Caudate nucleus (tissue), 63 donors: ENCODE measurements at places on chromosomes 4 and X.

GRCh38 chrX:64885850-64886249, 90.4 kb downstream of the ZC4H2 start:
- no peak for DNase-seq

GRCh38 chr4:80036949-80037685, 35.9 kb downstream of the ANTXR2 start:
- no peak for DNase-seq

DNA sequence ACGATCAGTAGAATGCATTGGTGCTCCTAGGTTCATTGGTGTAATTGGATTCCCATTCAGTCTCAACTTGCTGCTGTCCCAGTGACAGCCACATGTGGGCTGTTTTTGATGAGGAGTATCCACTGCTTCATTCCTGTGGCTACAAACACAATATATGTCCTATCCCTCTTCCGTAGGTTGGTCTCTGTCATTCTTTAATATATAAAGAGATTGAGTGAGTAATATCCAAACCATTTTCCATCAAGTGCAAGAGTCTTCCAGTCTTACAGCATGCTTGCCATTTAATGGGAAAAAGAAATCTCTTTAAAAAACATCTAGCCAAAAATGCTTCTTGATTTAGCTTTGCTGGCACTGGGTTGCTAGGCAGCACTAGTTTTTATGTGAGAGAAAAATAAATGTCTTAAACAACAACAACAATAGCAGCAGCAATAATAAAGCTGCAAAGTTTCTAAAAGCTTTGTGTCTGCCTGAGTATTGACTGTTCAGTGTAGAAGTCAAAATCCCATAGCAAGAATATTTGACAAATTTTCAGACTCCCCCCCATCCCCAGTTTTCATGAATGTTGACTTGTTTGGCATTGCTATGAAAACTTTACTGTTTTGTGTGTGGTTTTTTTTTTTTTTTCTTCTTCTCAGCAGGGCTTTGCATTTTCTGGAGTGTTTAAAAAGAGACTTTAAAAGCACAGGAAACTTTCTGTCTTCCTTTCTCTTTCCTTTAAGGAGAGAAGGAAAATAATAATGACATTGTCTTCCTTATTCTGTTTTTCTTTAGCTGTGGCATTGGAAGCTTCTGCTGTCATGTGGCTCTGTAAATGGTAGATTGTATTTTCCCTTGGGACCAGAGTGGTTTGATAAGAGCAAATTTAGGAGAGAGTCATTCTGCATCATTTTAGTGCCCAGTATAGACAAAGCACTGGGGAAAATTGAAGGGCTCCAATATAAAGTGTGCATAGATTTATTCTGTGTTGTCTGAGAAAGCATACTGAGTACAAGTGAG, 244.3 kb downstream of the ARHGAP10 start:
- DNase-seq, result no peak

DNA sequence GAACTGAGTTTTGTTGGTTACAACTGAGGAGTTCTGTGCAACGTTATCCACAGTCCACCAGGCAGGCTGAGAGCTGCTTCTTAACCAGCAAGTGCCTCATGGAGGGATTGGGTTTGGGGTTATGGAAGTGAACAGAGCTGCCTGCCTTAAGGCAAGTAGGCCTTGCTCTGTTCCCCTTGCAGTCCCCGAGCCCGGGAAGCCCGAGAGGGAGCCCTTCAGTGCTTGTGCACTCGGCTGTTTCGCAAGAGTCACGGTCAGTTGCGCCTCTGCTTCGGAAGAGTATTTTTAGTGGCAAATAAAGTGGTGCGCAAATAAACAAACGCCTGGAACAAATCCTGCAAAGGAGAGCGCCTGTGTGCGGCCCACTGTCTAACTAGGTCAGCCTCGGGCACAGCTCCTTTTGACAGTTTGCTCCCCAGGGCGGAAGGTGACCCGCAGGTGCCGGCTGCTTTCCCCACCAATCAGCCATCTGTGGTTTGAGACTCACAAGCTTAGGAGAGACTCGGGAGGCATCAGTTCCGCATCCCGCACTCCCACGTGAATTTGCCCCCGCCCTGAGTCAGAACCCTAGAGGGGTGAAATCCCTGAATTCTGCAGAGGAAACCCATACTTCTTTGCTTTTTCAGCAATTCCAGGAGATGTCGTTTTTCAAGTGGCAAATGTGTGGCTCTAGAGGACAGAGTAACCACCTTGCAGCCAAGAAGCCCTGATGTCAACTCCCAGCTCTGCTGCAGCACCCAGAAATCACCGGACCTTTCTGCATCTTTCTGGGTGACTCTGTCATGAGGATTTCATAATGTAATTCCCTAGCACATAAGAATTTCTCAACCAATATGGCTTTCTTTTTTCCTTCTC, 56.8 kb downstream of the LGI2 start:
- DNase-seq, result no peak

DNA sequence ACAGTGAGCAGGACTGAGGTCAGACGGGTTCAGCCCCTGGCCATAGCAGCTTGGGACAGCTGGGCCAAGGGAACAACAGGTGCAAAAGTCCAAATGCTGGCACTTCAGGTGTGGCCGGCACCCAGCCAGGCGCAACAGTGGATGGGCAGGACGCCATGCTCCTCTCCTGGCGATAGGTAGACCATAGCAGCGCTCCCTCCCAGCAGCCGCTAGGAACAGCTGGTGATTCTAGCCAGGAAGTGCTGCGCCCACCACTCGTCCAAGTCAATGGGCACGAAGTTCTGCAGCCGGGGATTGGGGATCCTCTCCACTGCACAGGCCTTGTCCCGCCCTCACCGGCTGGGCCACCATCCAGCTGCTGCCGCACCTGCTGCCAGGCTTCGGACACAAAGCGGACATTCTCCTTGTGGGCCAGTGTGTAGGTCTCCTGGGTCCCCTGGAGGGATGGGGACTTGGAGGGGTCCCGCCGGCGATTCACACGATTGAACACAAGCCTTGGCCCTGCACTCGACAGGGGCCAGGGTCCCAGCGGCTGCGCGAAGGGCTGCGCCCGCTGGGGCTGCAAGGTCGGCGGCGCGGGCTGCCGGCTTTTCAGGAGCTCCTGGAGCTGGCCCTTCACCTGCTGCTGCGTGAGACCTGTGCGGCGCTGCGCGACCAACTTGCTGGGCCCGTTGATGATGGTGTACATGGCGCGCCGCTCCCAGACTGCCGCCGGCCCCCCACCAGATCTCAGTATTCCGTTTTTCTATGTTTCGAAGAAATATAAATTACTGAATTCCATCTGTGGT, 227.5 kb upstream of the STK26 start:
- DNase-seq, result no peak

- DNase-seq, result no peak
Observed at GRCh38 chr4:164606478-164606877, 147.5 kb upstream of the SMIM31 start.

GRCh38 chr4:166301266-166301665, 428.2 kb downstream of the TLL1 start:
- DNase-seq, result no peak

- DNase-seq, result no peak
Observed at GRCh38 chrX:31269914-31270313, 198.1 kb upstream of the FTHL17 start.

GRCh38 chrX:103442536-103442901, 66.2 kb downstream of the BEX3 start:
- DNase-seq, result no peak

GRCh38 chrX:153646620-153647373, at the start of gene DUSP9:
Gene DUSP9, plus strand, starts transcription at chrX:153647203. Its CDS starts 751 bp downstream, at chrX:153647954.
- DNase-seq, result no peak

GRCh38 chr4:53695540-53696463, 104.5 kb upstream of the LNX1 start:
- DNase-seq, result no peak

DNA sequence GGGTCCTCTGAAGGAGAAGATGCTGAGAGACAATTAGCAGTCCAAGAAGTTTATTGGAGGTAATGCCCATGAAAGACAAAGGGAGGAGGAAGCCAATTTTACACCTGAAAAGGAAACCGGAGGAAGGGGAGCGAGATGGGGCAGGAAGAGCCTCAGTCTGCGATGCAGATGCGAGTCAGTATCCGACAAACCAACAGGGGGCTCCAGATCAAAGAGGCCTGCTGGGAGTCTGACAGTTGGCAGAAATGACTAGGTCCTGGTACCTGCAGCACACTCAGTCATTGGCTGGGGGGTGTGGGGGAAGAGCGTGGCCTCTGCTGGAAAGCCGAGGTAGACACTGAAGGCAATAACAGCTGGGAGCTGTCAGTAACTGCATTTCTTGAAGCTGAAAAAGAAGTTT, 231.1 kb upstream of the CENPE start:
- DNase-seq, result no peak

DNA sequence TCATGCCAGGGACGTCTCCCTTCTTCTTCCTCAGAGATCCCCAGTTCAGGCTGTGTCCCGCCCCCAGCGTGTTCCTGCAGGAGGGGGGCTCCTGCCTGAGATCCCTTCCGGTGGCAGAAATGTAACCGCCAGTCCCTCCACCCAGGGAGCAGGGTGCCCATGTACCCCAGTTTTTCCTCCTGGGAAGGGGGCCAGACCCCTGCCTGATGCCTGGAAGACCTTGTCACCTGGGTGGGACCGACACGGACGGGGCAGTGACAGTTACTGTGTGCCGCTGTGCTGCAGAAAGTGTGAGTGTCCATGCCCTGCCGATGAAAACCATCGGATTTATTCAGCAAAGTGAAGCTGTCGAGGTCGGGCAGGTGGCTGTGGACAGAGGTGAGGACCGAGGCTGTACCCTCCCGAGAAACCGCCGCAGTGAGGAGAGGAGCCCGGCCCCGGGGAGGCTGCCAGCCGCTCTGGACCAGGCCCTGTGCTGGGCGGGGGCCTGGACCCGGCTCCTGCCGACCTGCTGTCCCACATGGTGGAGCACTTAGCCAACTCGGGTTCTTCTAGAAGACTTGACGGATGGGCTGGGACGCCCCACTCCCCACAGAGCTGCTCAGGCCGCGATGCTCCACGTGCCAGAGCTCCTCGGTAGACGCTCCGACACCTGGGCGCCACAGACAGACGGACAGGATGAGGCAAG, 36.7 kb upstream of the HMX1 start:
- no peak for DNase-seq

GRCh38 chrX:154097003-154097588, 421 bp downstream of the MECP2 start:
- peak; percentile 58 for DNase-seq

DNA sequence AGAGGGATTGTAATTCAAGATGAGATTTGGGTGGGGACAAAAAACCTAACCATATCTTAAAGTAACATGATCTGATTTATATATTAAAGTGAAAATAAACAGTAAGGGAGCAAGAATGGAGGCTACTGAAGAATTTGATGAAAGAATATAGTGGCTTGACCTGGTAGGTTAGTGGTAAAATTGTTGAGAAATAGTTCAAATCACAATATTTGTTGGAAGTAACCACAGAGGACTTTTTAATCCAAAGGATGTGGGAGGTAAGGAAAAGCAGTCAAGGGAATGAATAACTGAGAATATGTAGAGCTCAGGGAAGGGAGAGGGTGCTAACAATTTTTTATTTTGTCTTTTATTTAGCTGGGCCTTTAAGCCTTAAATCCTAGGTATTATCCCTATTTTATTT, 139.8 kb upstream of the HS3ST1 start:
- no peak for DNase-seq

DNA sequence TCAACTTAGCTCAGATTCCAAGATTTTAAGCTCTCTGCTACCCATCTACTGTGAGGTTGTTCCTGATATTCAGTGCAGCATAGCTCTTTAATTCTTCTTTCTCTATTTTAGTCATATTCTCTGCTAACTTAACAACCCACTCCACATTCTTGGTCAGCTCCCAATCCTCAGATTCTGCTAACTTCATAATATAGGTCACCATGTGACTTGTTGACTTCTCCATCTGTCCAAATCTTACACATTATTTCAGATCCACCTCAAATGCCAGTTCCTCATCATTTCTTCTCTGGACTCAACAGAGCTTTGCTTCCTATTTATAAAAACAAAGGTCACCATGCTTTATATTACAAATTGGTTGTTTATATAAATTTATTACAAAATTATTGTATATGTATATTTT, 29.3 kb upstream of the RXFP1 start:
- DNase-seq, result no peak

DNA sequence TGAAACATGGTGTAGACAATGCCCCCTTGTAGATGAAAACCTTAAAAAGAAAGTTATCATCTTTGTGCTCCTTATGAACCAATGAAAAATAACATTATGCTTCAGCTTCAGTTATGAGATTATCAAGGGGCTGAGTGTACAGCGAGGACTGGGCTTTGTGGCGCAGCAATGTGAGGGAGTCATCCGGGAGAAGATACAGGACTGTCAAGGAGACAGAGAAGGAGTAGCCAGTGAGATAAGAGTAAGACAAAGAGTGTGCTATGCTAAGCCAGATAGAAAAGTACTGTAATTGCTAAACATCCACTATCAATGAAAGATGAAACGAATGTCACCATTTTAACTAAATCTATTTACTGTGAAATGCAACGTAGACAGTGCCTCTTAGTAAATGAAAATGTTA, 3.6 kb upstream of the KLHL15 start:
- no peak for DNase-seq

- no peak for DNase-seq
Observed at GRCh38 chr4:1365271-1366178, 18.5 kb downstream of the UVSSA start.

DNA sequence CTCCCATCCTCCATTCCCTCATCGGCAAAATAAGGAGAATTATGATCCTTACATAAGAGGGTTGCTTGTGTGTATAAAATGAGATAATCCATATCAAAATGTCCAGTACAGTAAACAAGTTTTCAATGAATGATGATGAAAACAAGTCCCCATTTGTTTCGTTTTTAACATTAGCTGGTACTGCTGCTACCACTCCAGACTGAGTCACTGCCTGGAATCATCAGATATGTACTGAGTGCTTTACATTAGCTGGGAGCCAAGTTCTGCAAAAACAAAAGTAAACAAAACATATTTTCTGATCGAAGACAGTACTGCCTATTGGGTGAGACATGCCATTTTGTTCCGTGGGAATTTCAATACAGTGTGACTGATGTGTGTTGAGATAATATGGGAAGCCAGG, 123.2 kb upstream of the IGFBP7 start:
- no peak for DNase-seq

DNA sequence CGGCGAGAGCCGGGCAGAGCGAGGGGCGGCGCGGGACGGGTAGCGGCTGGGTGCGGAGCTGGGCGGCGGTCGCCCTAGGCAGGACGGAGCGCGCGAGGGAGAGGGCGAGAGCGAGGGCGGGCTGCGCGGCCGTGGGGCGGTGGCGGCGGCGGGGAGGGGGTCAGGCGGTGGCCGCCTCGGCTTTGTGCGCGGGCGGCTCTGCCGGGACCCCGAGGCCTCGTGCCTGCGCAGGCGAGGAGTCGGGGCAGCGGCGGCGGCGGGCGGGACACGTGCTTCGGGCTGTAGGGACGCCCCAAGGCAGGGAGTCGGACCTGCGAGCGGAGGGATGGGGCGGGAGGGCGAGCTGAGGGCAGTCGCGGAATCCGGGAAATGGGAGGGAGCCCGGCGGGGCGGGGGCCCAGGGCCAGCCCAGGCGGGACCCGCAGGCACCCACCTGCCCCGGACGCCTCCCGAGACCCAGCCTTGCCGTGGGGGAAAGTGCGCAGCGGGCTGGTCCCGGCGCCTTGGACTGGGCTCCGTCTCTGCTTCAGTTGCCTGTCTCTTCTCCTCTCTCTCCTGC, 465 bp downstream of the BMPR1B start:
- DNase-seq, result no peak

- DNase-seq, result no peak
Observed at GRCh38 chr4:135508006-135508714, 1306.6 kb upstream of the PABPC4L start.
